NCI-H1694 (cell line): ENCODE measurements at places on chromosomes 7 and 10.

GRCh38 chr10:114401195-114401791 lies 3.0 kb downstream of the AFAP1L2 start:
- no peak for DNase-seq

GRCh38 chr10:18278181-18278580 lies 138.0 kb downstream of the CACNB2 start:
- DNase-seq: no peak

DNA sequence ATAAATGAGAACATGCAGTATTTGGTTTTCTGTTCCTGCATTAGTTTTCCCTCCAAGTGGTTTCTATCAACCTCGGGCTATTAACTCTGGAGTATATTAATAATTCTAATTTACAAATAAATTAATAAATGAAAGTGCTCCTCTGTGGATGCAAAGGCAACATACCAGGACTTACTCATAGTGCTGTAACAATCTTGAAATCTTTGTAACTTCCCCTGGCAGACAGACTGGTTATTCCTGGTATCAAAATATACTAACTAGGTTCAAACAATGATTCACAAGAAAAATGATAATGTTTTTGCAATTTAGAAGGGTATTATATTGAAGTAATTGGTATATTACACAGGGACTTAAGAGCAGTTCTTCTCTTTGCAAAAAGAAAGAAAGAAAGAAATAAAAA lies 177.2 kb downstream of the FANK1 start:
- no peak for DNase-seq

- no peak for DNase-seq
These were observed 39.2 kb downstream of the CD36 start for GRCh38 chr7:80677629-80678028.

DNA sequence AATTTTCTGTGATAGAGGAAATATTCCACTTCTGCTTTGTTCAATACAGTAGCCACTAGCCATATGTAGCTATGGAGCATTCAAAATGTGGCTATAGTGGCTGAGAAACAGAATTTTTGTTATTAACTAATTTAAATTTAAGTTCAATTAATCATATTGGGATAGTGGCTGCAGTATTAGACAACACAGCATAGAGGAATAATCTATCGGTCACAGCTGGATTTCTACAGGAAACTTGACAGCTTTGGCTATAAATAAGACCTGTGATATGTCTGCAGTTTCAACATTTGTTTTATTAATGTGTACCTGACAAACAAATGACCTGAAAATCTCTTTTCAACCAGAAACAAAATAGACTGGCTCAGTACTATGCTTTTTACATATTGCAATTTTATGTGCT lies 953.2 kb downstream of the CNTNAP2 start:
- no peak for DNase-seq

GRCh38 chr7:36215457-36215765 lies 62.4 kb downstream of the EEPD1 start:
- DNase-seq: no peak
